AG04450 (cell line): ENCODE measurements at places on chromosomes 1 and 21.

DNA sequence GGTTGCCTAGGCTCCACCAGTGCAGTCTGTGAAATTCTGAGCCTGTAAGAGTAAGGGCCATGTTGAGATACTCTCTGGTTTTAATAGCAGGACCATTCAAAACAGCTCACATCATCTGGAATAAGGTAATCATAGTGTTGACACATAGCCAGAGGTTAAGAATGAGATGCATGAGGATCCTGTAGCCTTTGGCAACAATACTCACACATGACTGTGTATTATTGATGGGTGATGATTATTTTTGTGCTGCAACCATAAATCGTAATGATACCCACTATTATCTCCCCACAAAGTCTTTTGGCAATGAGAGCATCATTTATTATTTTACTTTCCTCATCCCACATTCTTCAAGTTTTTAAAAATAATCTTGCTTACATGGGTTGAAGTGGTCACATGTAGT lies 35.5 kb downstream of the KCNK2 start:
- no peak for DNase-seq

- DNase-seq: no peak
Measured at GRCh38 chr1:160168609-160169369, 17.4 kb downstream of the ATP1A4 start.

- no peak for DNase-seq
Measured at GRCh38 chr1:245704765-245705164, 550.0 kb downstream of the KIF26B start.

DNA sequence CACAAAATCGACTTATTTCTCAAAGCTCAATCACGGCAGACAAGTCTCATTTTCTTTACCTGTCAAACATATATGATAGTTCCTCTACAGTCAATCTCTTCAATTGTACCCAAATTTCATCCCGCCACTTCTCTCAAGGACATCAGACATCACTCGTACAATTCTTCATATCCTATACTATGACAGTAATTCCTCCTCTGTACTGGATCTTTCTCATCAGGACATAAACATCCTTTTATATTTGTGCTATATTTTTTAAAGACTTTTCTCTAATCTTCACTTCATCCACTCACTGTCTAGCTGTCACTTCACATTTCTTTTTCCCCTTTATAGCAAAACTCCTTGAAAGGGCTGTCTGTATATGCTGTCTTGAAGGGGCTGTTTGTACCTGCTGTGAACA lies 419.1 kb upstream of the NR5A2 start:
- no peak for DNase-seq

- DNase-seq: no peak
Measured at GRCh38 chr1:46224966-46225365, 21.8 kb downstream of the LURAP1 start.

DNA sequence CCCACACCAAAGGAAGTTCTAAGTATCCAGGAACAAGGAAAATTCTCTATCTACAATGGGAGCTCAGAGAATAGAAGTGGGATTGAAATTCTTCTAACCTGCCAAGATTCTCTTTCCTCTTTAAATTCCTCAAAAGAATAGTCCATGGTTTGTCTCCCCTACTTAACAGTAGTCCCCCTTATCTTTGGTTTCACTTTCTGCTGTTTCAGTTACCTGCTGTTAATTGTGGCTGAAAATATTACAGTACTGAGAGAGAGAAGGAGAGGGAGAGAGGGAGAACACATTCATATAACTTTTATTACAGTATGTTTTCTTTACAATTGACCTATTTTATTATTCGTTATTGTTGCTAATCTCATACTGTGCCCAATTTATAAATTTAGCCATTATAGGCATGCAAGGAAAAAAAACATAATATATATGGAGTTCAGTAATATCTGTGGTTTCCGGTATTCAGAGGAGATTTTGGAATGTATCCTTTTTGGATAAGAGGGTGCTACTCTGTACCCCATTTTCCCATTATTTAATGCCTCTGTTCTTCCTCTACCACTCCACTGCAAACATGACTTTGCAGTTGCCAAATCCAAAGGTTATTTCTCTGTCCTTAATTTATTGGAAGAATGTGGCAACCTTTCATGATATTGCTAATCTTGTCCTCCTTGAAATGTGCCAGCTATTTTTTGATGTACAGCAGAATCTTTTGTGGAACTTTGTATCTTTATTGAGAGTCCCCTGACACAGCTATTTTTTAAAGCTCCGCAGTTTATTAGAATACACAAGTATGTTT lies 68.0 kb downstream of the USP25 start:
- DNase-seq: no peak

- no peak for DNase-seq
Measured at GRCh38 chr1:30908316-30908695, 252 bp downstream of the SDC3 start.

DNA sequence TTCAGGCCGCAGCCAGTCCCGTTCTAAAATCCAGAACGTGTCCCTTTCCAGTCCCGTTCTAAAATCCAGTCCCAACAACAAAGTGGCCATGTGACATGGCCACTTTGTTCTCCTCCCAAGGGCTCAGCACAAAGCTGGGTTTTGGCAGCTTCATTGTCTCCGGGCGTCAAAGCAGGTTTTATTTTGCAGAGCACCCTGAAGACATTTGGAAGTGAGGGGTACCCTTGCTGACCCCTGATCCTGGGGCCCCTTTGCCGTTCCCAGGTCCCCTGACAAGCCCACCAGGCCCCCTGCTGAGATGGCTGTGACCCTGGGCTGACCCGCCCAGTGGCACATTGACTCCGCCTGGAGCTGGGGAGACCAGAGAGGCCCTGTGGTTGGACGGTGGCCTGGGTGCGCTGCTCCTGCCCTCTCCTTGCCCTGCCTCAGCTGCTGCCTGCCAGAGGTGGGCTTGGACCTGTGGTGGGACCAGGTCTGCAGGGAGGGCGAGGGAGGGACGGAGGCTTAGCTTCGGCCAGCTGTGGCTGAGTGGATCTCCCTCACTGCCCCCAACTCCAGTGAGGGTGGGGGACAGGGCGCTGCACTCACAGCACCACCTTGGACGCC lies 4.3 kb downstream of the PFKL start:
- no peak for DNase-seq

GRCh38 chr1:209989525-209989924 lies 51.5 kb downstream of the SYT14 start:
- no peak for DNase-seq

GRCh38 chr1:153777648-153778047 lies 2.4 kb downstream of the SLC27A3 start:
- DNase-seq: no peak

DNA sequence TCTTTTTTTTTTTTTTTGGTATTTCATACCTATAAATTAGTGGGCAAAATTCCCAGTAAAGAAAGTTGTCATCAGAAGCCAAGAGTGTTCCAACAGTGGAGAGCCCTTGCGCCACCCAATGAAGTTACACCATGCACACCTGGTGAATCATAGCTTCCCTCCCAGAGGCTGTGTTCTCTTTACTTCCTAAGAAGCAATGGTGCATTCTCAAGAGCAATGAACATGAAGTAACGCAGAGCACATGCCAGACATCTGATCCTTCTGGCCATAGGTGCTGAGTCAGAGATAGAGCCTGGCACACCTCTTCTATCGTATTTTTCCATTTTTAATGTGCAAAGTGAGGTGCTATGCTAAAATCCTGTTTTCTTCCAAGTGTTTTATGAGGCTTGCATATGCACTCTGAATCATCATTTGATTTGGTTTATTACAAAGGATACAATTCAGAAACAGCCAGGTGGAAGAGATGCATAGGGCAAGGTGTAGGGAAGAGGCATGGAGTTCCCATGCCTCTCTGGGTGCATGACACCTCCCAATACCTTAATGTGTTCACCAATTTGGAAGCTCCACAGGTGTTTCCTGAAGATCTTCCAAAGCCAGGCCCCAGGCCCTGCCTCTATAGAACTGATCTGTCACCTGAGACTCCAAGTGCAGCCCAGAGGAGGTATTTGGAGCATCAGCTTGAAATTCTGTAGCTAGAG lies 408.0 kb downstream of the SIPA1L2 start:
- DNase-seq: no peak

DNA sequence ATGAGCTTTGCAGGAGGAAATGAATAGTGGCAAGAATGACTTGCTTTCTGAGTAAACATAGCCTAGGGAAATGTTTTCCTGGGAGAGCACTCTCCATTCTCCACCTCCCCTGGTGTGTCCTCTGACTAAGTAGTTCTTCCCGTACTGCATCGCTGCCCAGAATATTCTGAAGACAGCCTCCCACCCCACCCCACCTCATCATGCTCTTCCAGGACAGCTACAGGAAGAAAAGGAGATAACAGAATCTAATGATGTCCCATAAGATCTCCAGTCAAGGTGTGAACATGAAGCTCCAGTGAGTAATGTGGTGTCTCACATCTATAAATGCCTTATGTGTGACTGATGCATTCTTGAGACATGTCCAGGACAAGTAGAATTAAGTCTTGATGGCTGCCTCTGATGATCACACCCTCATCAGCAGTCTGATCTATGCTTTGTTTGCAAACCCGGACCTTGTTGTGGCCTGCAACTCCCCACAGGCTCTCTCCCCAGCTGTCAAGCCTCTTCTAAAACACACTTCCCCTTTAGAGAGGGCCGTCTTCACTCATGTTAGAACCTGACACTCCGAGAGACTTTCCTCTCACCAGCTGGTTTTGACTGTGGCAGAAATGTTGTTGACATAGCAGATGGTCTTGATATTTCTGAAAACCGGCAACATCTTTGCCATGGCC lies 183.0 kb downstream of the CYYR1 start:
- no peak for DNase-seq

GRCh38 chr21:40616377-40616704 lies 230.6 kb downstream of the DSCAM start:
- DNase-seq: no peak

- no peak for DNase-seq
Measured at GRCh38 chr21:31987696-31988095, 114.9 kb downstream of the HUNK start.
